ENCODE measurements at places on chromosomes 6 and 20.
A peak's percentile ranks its signal among the peaks of the same experiment; 100 is the strongest.

- DNase-seq, result peak; percentile 86
Observed at GRCh38 chr6:109308018-109308492, 74.2 kb downstream of the CD164 start.

DNA sequence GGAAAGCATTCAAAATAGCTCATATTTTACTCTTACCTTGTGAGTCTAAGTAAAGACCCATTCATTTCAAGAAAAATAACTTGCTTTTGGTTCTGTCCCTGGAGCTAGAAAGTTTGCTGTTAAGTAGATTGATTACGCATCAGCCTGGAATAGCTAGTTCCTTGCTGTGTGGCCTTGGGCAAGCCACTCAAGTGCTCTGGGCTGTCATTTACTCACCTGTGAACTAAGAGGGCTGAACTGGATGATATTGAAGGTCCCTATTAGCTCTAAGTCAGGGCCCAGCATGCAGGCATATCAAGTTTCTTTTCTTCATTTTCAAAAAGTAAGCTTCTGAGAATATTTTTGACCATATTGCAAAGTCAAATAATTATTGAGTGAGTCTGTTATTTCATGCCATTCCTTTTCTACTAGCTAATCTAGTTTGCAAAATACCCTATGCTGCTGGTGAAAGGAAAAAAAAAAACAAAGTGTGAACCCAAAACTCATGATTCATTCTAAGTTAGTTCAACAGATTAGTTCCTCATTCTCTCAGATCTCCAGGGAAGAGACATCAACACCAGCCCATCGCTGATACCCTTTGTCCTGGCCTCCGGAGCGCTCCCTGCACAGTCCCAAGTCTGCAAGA, 106.5 kb upstream of the GMDS start:
- DNase-seq, result peak; percentile 84

DNA sequence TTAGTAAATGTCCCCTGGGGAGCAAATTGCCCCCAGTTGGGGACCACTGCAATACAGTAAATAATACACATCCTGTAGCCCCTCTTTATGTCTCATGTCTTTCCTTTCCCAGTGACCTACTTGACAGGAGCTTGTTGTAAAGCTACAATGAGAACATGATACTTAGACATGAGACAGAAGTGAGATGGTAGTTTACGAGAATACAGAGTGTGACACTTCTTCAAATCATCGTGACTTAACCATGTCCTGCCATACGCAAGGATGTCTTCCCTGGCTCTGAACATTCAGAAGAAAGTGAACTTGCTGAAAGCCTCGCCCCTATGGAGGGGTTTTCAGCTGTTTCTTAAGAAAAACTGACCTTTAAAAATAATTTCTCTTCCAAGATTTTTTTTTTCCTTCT, 101.0 kb upstream of the SPACA1 start:
- DNase-seq, result no peak

DNA sequence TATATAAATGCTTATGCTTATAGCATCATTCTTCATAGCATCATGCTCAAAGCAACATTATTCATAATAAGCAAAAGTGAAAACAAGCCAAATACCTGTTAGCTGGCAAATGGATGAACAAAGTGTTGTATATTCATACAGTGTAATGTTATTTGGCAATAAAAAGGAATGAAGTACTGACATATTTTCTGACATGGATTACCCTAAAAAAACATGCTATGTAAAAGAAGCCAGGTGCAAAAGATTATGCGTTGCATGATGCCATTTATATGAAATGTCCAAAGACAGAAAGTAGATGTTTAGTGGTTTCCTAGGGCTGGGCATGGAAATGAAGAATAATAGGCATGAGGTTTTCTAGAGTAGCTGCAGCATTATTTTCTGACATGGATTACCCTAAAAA, 77.1 kb downstream of the GFRA4 start:
- no peak for DNase-seq

GRCh38 chr6:142011156-142011555, 121.6 kb upstream of the GJE1 start:
- peak; percentile 69 for DNase-seq

DNA sequence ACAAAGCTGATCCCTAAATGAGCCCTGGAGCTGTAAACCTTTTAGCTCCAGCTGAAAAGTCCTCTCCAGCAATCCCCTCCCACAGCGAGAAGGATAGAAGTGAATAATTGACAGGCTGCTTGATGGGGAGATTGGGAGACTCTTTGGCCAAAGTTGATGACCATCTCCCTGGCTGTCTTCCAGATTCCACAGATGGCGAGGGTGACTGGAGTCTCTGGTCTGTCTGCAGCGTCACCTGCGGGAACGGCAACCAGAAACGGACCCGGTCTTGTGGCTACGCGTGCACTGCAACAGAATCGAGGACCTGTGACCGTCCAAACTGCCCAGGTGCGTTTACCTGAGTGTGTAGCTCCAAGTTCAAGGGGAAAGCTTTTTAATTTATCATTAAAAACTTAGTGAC, 67.3 kb downstream of the ISM1 start:
- DNase-seq, result no peak

DNA sequence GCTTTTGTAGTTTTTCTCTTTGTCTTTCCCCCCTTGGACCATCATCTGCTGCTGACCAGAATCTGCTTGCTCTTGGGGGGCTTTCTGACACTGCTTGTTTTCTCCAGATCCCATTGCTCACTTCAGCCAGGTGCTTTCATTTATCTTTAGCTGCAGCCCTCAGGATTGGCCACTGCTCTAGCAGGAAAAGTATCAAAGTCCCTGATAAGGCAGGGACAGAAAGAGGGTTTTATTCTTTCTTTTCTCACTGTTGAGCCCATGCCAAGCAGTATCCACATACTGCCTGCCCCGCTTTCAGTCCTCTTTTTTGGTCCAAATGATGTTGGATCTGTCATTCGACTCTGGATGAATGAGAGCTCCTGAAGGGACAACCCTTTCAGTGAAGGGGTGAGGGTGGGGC, 141.4 kb downstream of the DNAH8 start:
- no peak for DNase-seq

DNA sequence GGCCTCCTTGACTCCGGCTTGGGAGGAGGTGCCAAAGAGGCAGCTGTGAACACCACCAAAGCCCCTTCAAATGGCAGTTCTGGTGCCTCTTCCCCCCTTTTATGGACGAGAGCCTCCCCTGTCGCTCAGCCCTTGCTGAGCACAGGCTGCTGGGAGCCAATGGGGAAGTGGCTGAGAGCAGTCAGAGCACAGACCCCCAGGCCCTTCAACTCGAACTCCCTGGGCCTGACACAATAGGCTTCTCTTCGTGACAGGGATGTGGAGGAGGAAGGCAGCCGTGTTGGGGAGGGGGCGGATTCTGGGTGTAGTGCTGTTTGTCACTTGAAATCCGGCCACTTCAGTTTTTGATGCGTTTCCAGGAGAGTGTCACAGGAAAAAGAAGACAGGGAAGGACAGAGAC, at the start of gene PDYN:
PDYN (minus strand) TSS at position 73 of the 400 bp plus-strand sequence. CDS start 10,974 bp downstream, outside the sequence.
- DNase-seq, result no peak

DNA sequence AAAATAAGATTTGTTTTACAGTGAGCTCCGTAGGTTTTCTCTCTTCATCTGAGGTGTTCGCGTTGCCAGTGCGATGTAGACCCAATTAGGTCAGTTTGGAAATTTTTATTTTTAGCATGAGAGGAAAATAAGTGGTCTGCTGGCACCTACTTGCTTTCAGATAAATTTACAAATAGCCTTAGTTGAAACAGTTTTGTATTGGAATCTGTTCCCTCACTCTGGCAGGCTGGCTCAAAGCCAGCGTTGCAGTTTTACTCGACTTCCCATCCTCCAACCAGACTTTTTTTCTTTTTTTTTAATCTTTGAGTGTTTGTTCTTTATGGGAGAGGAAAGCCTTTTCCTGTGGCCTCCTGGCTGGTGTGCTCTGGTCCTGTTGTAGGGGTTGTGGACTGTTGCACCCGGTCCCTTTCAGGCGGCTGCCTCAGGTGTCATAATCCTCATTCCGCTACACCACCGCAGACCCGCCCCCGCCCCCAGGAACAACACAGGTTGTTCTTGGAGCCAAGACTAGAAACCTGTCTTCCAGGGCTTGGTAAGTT, 46.7 kb downstream of the TIAM2 start:
- DNase-seq, result peak; percentile 11
